ACHN (cell line): ENCODE measurements at places on chromosomes 12 and 14.

DNA sequence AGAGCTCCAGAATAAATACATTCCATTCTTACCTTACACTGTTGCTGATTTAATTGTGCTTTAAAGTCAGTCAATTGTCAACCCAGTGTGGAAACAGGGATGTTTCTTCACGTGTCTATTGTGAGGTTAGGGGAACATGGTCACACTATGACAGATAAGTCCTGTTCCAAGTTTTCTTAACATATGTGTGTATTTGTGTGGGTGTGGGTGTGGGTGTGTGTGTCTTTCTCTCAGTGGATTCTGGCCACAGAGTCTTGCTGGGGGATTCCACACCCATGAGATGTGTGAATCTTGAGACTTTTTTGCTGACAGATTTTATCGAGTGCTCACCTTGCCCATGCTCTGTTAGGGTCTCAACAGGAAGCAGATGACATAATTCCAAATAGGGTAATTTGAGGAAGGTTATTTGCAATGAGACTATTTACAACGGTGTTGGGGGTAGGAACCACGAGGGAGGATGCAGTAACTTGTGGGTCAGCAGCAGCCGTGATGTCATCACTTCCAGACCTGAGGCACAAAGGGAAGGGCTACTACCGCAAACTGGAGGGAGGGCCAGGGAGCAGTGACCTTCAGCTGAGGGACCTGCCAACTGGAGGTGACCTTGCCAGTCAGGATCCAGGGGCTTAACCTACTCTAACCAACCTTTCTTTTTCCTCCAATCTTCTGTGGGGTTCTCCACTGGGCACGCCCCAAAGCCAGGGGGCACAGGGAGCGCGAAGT lies 1.9 kb upstream of the VRK1 start:
- no peak for DNase-seq

- DNase-seq: peak; percentile 54
Measured at GRCh38 chr14:103561381-103562178, 877 bp downstream of the BAG5 start.

- DNase-seq: no peak
Measured at GRCh38 chr12:75892731-75893408, 138.7 kb downstream of the PHLDA1 start.

DNA sequence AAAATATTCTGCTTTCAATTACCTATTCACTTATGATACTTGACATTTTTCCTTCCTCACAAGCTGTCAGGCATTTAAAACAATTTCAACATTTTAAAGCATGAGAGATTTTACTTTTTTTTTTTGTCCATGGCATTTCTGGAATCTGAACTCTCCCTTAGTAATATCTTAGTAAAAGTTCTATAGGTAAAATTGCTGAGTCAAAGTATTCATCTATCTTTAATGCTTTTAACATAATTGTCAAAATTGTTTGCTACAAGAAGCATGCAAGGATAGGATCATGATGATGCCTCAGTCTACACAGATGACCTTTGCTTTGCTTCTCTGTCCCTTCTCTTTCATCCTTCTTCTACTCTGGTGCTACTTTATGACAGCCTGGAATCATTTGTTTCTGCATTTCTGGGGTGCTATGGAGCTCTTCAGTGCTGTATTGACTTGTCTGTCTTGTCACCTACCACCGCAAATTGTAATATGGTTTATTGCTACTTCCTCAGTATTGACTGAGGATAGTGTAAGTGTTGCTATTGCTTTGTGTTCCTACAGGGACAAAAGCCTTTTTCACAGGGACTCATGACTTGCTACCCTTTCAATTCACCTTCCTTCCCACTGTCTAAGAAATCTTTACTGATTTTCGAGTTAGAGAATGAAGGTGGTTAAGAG lies 589.8 kb upstream of the ATP2B1 start:
- no peak for DNase-seq

DNA sequence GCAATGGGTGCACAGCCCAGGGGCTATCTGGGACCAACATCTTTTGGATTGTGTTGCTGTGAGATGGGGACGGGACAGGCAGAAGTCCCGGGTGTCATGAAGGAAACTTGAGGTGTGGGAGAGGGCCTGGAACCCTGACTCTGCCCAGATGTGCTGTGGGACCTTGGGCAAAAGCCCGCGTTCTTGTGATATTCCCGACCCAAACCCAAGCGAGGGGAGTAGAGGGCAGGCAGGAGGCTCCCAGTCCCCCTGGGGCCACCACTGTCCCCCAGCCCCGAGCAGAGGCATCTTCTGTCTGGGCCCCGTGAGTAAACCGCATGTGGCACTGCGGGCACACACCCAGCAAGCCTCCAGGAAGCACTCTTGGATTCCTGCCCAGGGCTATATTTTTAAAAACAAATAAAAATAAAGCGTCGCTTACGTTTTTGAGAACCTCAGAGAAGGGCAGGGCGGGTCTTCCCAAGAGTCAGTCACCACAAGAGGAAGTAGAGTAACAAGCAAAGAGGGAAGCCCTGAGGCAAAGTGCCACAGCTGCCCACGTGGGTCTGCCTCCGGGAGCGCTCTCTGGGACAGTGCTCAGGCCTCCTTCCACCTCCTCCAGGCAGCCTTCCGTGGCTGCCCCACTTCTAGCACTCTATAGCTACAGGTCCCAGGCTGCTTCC lies 39.5 kb downstream of the BEGAIN start:
- DNase-seq: no peak

GRCh38 chr12:89117448-89118034 lies 234.8 kb downstream of the DUSP6 start:
- no peak for DNase-seq

- DNase-seq: no peak
Measured at GRCh38 chr12:71478270-71478669, 38.7 kb downstream of the LGR5 start.

DNA sequence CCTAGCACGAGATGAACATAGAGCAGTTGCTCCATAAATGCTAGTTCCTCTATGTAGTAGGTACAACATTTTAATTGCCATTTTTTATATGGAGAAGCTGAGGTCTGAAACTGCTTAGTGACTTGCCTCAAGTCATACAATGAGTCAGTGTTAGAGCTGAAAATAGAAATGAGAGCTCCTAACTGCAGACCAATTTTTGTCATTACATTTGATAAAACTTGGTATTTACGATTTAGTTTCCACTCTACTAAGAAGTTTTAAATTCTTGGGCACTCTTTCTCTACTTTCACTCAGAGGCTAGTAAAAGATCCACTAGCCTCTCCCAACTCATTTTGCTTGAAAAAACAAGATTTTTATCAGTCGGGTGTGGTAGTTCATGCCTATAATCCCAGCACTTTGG lies 8.1 kb upstream of the TMED10 start:
- no peak for DNase-seq

GRCh38 chr12:93080994-93081809 lies 152.1 kb upstream of the EEA1 start:
- no peak for DNase-seq

- DNase-seq: peak; percentile 95
Measured at GRCh38 chr12:116916714-116917114, 6.0 kb downstream of the FBXW8 start.

DNA sequence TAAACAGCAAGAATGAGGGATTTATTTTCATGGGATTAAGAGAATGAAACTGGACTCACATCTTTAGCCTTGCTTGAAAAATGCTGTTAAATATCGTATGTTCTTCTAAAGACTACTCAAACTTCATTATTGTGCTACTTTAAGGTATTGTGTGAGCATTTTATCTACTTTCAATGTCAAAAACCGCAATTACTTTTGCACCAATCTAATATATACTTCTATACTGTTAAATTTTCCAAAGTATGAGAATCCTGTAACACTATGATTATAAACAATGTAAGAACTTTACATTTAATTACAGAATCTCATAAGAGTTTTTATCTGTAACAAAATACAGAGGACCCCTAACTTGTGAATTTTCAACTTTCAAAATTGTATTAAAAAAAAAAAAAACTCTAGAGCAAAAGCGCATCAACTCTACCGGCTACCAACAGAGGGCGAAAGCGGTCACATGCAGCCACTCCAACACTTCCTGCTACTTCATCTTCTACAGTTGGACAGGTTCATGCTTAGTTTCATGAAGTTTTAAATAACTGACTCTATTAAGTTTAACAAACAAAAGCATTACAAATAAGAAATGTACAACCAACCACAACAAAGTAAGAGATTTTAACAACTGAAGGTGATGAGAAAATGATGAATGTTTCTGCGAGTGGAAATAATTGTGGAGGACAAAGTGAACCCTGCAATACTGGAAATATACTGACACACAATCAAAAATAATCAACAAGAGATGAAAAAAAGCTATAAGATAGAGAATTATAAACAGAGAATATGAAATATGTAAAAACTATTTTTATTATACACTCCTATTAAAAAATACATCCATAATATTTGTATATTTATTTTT lies 210.9 kb downstream of the MED13L start:
- DNase-seq: peak; percentile 78

- DNase-seq: no peak
Measured at GRCh38 chr12:87846045-87846444, 183.2 kb downstream of the C12orf50 start.

GRCh38 chr14:100557658-100558057 lies 29.6 kb downstream of the BEGAIN start:
- DNase-seq: no peak

DNA sequence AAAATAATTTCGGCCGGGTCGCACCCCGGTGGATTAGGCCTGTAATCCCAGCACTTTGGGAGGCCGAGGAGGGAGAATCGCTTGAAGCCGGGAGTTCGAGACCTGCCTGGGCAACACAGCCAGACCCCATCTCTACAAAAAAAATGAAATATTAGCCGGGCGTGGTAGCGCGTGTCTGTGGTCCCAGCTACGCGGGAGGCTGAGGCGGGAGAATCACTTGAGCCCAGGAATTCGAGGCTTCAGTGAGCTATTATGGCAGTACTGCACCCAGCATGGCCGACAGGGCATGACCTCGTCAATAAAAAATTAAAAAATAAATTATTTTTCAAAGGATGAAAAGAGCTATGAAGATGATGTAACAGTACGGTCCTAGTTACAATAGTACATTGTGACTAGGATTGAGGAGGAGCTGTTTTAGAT lies 523 bp downstream of the GTF2H3 start:
- DNase-seq: no peak

GRCh38 chr12:1369460-1369859 lies 224.9 kb downstream of the FBXL14 start:
- DNase-seq: no peak

DNA sequence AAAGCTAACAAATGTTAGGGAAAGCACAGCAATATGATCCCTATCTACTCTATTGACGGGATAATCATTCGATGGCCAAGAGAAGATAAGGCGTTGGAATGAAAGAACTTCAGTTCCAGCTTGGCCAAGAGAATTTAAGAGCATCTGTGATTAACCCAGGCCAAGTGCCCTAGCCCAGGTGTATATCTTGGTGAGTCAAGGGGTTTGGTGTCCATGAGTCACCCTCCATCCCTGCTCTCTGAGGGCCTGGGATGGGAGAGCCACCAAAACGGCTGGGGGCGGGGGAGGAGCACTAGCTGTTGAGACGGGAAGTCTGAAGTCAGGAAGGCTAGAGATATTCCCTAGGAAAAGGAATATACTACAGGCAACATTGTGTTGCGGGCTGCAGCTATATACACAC lies 13.0 kb downstream of the TBPL2 start:
- DNase-seq: no peak

DNA sequence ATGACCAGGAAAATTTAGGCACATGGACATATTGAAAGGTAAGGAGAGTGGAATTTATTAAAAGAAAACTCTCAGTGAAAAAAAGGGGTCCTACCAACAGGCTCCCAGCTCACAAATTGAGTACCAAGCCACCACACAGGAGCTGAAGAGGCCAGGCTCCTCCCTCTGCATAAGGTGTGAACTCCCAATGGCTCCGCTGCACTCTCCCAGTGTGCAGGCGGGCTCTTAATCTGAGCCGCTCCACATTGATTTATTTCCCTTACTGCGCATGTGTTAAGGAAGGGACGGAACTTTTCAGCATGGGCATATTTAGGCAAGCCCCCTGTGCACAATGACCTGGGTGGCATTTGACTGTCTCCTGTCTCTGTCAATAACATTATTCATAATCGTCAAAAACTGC lies 68.6 kb upstream of the PLEKHG7 start:
- DNase-seq: no peak

GRCh38 chr14:88005978-88006851 lies 1.3 kb downstream of the GPR65 start:
- no peak for DNase-seq

DNA sequence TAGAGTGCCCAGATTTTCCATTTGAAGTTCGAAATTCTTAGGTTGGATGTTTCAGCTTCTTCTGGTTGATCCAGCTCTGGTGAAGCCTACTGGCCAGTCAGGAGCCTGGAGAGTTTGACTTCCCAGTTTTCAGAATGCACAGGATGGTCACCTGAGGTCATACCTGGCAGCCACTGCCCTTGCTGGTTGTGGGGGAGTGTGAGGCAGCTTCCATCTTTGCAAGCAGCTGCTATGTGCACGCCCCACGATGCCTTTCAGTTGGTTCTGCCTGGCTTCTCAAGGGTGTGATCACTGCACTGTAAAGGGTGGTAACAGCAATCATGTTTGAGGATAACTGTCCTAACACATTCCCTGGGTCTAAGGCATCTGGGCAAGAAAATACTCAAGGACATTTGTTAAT lies 15.4 kb downstream of the CCDC92 start:
- no peak for DNase-seq

DNA sequence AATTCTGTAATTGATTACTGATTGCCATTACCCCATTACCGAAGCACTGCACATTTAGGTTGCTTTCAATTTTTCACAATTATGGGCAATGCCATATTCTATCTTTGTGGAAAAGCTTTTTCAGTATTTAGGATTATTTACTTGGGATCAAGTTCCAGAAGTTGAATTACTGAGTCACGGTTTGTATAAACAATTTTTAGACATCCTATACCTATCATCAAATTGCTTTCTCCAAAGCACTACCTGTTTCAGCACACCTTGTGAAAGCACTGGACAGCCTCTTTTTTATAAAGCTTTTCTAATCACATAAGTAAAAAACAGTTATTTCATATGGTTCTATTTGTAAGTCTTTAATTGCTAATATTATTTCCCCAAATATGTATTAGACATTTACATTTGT lies 221.5 kb upstream of the CAND1 start:
- DNase-seq: no peak

DNA sequence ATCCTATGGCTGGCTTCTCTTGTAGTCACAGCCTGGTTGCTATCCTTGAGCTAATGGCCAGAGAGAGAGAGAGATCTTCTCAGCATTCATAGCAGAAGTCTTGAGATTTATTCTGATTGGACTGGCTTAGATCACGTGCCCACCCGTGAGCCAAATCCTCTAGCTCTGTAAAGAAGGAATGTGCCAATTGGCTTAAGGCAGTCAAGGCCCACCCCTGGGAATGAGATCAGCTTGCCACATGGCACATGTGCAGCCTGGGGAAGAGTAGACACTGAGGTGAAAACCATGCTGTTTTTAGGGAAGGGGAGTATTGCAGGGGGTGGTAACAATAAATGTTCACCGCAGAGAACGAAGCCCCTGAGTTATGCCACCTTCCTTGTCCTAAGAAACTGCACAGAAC lies 36.3 kb downstream of the PLEKHG7 start:
- DNase-seq: peak; percentile 6
